ENCODE measurements at places on chromosomes 1 and 21.

GRCh38 chr1:100358210-100358609 lies 5.9 kb downstream of the CDC14A start:
- DNase-seq = no peak

DNA sequence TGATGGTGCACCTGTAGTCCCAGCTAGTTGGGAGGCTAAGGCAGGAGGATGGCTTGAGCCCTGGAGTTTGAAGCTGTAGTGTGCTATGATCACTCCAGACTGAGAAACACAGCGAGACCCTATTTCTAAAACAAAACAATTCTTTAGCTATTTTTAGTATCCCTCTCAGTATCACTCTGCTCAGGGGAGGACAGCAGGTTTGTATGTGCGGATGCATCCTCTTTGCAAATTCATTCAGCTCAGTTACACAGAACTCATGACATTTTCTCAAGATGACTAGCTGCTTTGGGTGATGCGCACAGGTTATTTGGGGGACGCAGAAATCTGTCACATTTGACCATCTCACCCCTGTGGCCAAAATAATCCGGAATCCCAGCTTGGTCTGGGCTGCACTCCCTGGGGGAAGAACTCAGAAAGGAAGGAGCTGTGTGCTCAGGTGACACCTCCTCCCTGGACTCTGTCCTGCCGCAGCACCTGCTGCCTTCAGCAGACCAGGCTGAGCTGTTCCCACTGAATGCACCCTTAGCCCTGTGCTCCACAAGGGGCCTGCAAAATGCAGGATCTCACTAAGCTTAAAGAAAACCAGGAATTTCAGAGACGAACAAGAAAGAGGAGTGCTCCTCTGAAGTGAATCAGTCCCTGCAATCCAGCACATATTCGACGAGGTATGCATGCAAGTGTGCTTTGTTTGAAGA lies 89.5 kb upstream of the PGBD5 start:
- no peak for DNase-seq

DNA sequence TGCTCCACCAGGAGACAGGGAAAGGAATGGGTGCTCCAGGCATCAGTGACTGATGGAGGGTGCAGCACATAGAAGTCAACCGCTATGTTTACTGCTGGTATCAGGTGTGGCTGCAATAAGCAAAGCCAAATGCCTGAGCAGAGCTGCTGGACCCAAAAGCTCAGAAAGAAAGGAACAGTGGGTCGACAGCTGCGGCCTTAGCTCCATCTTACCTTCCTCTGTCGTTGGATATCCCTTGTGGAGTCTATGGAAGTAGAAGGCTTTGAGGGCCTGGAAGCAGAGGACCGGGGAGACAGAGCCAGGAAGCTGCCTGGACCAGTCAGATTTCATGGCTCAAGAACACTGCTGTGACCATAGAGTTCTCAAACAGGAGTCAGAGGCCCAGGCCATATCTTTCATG lies 45.3 kb downstream of the RIMS3 start:
- DNase-seq = no peak

DNA sequence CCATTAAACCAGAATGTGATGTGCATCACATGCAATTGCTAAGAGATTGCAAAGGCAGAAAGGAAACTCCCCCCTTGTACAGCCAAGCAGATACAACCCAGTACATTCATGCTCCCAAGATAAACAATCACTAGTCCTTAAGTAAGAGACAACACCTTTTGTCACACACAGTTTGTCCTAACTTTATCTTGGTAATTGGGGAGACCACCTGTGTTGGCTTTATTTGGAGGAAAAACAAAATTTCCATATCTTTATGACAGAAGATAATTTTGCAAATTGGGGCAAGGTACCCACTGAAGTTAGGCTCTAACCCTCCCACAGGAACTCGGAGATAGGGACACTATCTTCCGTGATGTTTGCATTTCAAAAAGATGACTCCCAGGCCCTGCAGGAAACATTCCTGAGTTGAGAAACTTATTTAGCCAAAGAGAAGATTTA lies 175.0 kb upstream of the TNR start:
- DNase-seq = no peak

GRCh38 chr1:165356876-165357275 lies 361 bp upstream of the LMX1A start:
- no peak for DNase-seq

DNA sequence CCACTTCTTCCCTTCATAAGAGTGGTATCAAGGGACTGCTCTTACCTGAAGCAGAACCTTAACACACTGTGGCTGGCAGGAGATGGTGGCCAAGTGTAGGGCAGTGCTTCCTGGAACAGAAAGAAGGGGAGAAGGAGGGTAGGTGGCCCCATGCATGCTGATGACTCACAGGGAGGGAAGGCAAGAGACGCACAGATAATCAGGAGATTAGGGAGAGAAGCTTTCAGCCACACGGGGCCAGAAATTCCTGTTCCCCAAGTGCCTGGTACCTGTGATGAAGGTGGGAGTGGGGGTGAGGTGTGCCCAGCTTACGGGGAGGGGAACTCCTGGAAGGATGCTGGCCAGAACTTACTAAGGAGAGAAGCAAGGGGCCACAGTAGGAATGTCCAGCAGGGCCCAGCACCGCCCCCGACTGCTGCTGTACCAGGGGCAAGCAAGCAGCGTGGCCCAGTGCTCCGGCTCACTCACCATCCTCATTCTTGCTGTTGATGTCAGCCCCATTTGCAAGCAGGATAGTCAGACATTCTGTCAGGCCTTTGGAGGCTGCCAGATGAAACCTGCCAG lies 7.7 kb downstream of the ANKRD35 start:
- no peak for DNase-seq

- DNase-seq = no peak
These were observed 37.2 kb downstream of the NUP210L start for GRCh38 chr1:154117642-154118041.

DNA sequence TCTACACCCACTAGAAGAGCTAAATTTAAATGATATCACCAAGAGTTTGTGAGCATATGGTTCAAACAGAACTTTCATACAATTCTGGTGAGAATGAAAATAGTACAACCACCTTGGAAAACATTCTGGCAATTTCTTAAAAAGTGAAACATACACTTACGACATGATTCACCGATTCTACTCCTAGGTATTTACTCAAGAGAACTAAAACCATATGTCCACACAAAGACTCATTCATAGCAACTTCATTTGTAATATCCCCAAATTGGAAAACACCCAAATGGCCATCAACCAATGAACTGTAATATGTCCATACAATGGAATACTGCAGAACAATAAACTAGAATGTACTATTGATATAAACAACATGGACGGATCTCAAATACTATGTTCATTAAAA lies 51.2 kb upstream of the ADAM30 start:
- DNase-seq = no peak

DNA sequence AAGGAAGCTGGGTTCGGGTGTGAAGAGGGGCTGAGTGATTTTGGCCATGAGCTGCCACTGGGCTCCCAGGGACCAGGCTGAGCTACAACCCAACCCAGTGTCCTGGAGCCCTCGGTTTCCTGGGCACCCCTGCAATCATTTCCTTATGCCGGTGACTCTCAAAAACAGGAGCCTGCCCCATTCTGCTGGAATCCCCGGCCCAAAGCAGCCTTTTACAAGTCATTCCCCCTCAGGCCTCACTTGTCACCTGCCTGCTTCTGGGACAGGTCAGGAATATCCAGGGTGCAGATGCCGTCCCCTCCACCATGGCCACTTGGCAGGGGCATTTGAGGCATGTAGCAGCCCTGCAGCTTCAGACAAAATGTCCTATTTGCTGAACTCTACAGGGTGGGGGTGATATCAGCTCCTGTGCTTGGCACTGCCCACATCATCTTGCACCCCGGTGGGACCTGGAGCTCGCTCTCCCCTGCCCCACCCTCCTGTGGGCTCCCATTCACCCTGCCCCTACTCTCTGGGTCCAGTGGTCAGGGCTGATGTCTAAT lies 30.0 kb downstream of the CDK18 start:
- DNase-seq = no peak

- DNase-seq = no peak
These were observed 15.3 kb downstream of the TMEM201 start for GRCh38 chr1:9603766-9604753.

GRCh38 chr21:36069713-36070583 lies at the start of gene CBR1:
Gene CBR1 (plus strand): TSS chr21:36070024. CDS start chr21:36070116, 92 bp downstream.
- peak; percentile 73 for DNase-seq

- no peak for DNase-seq
These were observed 2.7 kb downstream of the GLIS1 start for GRCh38 chr1:53736290-53736689.

GRCh38 chr1:80987106-80987505 lies 813.6 kb upstream of the ADGRL2 start:
- no peak for DNase-seq

GRCh38 chr21:28832013-28832714 lies 160.5 kb downstream of the LTN1 start:
- no peak for DNase-seq

- DNase-seq = no peak
These were observed 16.7 kb downstream of the UAP1 start for GRCh38 chr1:162578071-162578700.
